ENCODE measurements at places on chromosomes 3 and 15.
A peak's percentile ranks its signal among the peaks of the same experiment; 100 is the strongest.

GRCh38 chr3:115990669-115991068 lies 367.4 kb downstream of the GAP43 start:
- no peak for DNase-seq

DNA sequence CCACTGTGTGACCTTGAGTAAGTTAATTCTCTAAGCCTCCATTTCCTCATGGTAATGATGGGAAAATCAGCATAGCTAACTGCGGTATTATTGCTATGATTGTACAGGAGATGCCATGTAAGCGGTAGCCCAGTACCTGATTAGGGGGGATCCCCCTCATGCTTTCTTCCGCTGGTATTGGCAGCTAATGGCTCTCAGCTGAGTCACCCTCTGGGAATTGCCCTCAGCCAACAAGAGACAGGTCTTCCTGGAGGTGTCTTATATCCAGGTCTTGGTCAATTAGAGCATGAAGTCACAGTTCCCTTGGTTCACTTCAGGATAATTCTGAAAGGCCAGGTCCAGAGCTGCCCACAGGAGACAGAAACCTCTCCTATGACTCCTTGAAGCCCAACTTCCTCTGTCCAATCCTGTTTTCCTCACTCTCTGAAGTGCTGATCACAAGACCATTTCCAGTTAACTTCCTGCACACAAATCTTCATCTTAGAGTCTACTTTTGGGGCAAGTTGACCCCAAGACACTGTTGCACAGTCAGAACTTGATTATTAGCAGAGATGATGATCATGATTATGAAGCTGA lies 724.7 kb upstream of the ZNF385D start:
- no peak for DNase-seq

DNA sequence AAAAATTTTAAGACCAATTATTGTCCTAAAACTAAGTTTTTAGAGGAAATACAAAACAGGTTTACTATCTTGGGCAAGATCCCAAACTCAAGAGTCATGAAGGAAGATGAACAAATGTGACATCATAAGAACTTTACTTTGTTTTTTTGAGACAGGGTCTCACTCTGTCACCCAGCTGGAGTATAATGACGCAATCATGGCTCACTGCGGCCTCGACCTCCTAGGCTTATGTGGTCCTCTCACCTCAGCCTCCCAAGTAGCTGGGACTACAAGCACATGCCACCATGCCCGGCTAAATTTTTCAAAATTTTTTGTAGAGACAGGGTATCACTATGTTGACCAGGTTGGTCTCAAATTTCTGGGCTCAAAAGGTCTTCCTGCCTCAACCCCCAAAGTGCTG lies 69.3 kb downstream of the PCSK6 start:
- DNase-seq = no peak

- no peak for DNase-seq
Measured at GRCh38 chr3:89332793-89333192, 225.4 kb downstream of the EPHA3 start.

DNA sequence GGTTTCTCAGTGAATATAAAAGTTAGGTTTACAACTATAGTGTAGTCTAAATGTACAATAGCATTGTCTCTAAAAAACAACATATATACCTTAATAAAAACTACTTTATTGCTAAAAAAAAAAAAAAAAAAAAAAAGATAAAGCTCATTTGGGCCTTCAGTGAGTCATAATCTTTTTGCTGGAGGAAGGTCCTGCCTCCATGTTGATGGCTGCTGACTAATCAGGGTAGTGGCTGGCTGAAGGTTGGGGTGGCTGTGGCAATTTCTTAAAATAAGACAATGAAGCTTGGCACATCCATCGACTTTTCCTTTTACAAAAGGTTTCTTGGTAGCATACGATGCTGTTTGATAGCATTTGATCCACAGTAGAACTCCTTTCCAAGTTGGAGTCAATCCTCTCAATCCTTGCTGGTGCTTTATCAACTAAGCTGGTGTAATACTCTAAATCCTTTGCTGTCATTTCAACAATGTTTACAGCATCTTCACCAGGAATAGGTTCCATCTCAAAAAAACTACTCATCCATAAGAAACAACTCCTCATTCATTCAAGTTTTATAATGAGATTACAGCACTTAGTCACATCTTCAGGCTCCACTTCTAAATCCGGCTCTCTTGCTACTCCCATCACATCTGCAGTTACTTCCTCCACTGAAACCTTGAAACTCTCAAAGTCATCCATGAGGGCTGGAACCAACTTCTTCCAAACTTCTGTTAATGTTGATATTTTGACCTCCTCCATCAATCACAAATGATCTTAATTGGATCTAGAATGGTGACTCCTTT lies 13.3 kb downstream of the ZNF280D start:
- DNase-seq = no peak

DNA sequence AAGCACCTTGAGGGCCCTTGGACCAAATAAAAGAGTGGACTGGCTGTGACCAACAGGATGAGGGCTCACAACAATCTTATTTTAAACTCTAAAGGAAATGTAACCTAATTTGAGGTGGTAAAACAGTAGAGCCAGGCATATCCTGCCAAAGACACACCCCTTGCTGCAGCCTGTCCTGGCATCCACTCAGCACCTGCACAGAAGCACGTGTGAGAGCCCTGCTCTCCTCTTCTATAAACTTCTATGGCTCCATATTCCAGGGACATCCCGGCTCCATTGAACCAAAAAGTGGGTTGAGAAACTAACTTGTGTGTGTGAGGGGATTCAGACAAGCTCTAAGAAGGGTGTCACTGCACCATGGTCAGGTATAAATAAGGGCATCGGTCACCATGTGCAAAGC lies 190.9 kb upstream of the CHRNA7 start:
- no peak for DNase-seq

- no peak for DNase-seq
Measured at GRCh38 chr3:50264383-50264963, 4.5 kb upstream of the SEMA3B start.

DNA sequence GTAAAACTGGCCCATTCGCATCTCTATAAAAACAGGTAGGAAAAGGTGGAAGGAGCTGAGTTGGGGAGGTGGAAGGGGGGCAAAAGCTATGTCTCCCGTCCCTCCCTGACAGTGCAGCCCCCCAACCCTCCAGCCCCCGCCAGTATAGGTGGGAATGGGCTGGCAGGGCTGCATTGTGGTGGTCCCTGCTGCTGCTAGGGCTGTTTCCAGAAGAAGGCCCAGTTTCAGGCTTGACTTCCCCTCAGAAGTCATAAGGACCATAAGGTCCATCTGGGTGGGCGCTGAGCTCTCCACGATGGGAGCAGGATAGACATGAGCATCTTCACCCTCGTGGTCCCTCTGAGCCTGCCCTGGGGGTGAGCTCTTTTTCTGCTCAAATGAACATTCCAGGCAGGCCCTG lies 44.2 kb downstream of the APBA2 start:
- DNase-seq = no peak

DNA sequence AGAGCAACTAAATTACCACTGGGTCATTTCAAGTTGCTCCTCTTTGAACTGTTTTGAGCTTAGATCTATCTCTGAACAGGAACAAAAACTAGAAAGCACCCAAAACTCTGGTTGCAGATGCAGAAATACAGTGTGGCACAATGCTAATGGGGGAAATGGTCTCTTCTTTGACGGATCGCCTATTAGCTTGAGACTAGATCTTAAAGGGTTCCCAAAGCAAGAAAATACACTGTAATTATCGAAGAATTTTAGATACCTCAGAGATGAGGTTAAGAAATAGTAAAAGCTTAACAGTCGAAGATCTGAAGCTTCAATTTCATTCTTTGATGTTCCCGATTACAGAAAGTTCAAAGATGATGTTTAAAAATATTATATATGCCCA lies 818 bp downstream of the PPP1R2 start:
- no peak for DNase-seq

DNA sequence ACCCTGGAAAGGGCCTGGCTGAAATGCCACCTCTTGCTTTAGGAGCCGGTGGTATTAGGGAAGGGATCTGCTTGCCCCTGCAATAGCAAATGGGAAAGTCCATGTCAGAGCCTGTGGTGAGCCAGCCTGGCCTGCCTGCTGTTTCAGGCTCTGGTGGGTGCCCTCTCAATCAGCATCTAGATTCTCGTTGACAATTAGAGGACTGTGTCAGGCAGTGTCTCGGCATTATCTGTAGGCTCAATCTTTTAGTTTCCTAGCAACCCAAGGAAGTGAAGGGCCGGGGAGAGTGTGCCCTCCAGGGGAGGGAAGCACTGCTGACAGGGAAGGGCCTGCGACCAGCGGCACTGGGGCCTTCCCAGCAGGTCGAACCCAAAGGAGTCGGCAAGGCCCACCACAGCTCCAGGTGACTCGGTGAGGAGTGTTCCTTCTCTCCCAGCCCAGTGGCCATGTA lies 42.1 kb downstream of the TLE3 start:
- peak; percentile 3 for DNase-seq

DNA sequence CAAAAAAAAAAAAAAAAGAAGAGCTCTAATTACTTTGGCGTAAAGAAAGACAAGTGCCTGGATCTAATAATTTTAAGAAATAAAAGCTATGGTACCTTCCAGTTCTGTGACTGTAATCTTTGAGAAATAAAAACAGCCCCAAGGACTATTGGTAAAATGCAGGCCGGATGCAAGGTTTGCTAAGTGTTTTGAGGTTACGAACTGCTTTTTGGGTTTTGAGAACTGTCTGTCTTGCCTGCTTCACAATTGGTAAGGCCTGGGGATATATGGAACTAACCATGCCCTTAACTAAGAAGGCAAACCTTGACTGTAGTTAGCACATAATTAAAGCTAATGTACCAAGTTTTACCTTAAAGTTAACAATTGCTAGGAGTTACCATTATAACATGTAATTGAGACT lies 388.4 kb upstream of the CBLB start:
- no peak for DNase-seq

- DNase-seq = no peak
Measured at GRCh38 chr3:138348754-138349739, 668 bp downstream of the MRAS start.

DNA sequence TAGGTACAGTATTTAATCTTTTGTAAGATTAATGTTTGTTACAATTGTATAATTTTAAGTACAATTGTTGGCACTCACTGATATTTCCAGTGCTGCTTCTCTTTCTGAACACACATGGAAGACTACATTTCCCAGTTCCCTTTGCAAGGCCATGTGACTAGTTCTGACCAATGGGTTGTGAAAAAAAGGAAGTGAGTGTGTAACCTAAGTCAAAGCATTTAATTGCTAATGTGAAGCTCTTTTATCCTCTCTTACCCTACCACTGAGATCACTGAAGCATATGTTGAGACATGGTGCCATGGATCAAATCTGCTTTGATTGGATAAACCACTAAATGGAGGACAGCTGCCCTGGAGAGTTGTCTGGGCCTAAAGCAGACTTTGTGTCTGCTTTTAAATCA lies 83.9 kb upstream of the PLXND1 start:
- peak; percentile 63 for DNase-seq

- no peak for DNase-seq
Measured at GRCh38 chr3:24370352-24371090, 124.1 kb downstream of the THRB start.

GRCh38 chr15:64847448-64847847 lies 5.7 kb downstream of the PLEKHO2 start:
- DNase-seq = no peak

DNA sequence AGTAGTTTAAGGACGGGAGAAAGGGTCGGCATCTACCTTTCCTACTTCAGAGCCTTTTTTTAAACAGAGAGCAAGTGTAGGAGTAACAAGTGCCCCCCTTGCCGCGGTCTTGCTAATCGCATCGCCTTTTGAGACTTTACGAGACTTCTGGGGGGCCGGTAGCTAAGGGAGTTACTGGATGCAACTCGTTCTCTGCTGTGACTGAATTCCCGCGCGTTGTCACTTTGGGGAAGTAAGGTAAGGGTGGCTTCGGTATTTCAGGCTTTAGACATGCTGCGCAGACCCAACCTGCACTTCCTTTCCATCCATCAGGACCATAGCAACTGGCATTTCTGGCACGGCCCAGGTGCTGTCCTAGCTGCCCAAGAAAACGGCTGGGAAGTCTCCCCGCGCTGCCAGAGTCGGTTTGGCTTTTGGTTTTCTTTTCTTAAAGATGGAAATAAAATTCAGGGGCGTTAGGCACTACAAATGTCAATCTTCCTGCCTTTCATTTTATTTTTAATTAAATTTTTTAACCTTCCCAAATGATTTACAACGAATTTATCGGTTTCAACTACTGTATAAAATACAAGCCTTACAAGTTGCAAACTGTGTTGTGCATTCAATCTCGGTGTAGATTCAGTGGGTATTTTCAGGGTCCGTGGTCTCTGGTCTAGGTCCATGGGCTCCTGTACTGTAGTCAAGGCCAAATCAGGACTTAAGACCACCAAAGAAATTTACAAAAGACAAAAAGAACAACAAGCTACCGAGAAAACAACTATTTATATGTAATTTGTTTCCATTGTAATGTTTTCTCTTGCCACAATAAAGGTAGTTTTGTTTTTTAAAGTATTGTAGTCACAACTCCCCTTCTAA lies 3.5 kb downstream of the MECOM start:
- DNase-seq = no peak

- DNase-seq = no peak
Measured at GRCh38 chr3:15399970-15400369, 27.4 kb downstream of the METTL6 start.

DNA sequence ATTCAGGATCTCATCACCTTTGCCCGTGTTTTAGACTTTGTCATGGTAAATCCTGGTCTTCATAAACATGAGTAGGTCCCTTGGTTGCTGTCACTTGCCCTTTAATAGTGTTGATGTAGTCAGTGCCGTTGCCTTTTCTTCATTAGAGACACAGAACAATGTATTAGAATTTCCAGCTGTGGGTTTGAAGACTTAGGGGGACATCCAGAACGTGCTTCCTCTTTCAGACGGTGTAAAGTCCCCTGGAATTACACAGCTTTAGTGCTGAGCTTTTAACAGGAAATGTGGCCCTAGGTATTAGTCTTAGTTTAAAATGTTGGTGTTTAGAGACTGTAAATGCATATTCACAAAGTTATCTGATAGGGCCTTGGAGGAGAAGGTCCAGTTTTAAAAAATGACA lies 8.8 kb upstream of the LRCH3 start:
- DNase-seq = no peak

DNA sequence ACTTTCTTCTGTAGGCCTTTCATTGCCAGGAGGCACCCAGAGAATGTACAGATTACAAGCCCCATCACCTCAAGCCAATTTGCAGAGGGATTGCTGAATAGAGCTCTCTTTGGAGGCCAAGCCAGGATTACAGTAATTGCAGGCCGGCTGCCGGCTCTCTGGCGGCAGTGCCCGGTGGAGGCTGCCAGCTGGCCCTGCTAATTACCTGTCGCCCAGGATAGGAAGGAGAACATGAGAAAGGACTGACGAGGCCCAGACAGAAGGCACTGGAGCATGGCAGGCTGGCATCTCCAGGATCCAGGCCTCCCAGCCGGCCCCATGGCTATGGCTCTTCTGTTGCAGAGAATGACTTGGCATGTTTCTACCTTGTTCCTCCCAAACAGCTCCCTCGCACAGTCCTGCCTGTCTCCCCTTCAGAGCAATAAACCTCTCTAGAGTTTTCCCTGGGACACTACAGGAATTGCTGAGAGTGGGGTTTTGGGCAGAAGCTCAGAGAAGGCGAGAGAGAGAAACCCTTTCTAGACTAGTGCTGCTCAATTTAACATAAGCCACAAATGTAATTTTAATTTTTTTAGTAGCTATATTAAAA lies 273.6 kb upstream of the PROK2 start:
- no peak for DNase-seq

GRCh38 chr15:99424978-99425656 lies 140.7 kb upstream of the MEF2A start:
- peak; percentile 65 for DNase-seq

- DNase-seq = no peak
Measured at GRCh38 chr3:185693985-185694653, 108.0 kb downstream of the SENP2 start.
